ENCODE measurements at places on chromosomes 5 and 9.

GRCh38 chr9:98795295-98795955, 930 bp downstream of the ANKS6 start:
- no peak for DNase-seq

DNA sequence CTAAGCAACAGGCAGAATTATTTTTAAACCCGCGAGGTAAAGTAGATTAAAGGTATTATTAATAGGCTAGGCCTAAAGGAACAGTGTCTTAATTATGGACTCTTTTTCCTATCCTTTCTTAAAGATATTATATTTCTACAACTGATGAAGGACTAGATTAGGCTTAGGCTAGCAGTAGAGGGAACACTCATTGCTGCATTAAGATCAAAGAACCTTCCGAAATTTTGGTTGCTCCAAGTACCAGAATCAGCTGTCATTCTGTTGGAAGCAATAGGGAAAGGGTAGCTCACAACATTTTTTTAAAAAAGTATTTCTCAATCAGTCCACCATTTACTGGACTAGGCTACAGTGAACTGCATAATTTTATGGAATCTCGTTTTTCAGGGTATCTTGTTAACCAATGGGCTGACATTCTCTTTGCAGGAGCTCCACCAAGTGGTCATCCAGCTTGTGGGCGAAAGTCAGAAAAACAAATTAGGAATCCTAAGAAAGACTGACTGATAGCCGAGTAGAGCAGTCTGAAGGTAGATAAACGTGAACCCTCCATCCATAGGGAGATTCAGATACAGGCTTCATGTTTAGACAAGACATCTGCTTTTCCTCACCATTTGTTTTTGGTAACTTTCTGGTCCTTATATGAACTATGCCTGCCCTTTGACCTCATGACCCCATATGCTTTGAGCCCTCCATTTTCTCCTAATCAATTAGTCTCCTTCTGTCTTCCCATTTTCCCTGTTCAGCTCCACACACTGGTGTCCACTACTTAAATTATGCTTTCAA, 103.6 kb upstream of the CHD1 start:
- DNase-seq: peak; percentile 56

DNA sequence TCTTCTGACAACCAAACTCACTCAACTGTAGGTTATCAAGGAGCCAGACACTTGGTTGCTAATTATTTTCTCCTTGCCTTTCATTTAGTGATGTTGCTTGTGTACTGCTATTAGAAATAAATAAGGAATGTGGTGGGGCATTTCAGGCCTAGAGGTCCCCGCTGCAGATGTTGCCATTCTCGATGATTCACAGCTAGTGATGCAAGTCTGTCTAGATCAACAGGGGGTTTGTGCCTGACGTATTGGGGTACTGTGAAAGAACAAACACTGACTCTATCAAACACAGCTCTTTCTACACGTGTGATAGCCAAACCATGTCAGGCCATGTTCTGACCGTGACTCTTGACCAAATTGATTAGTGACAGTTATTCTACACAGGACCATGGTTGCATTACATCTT, 144.7 kb downstream of the OSTF1 start:
- no peak for DNase-seq

- peak; percentile 16 for DNase-seq
Measured at GRCh38 chr9:124513376-124513994, 6.3 kb upstream of the NR5A1 start.

- no peak for DNase-seq
Measured at GRCh38 chr9:7433508-7434292, 365.9 kb downstream of the DMAC1 start.

DNA sequence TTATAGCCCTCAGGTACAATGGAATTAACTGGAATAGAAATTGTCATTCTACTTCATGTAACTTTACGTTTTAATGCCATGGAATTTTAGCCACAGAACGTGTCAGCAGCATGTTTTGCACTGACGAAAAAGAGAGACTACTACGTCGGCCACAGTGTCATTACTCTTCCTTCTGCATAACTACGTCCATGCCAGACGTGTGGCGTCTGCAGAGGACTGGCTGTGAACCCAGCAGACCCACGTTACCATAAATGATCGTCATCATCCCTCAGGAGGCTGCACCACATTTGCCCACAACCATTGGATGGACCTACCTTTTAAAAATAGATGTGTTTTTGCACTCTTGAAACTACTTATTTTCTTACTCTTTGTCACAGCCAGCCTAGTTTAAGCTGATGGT, 63.8 kb upstream of the ATG10 start:
- no peak for DNase-seq

GRCh38 chr5:25891691-25892090, 1146.7 kb downstream of the CDH9 start:
- DNase-seq: no peak

GRCh38 chr5:43042626-43043399, 2.7 kb upstream of the ANXA2R start:
- DNase-seq: peak; percentile 87

DNA sequence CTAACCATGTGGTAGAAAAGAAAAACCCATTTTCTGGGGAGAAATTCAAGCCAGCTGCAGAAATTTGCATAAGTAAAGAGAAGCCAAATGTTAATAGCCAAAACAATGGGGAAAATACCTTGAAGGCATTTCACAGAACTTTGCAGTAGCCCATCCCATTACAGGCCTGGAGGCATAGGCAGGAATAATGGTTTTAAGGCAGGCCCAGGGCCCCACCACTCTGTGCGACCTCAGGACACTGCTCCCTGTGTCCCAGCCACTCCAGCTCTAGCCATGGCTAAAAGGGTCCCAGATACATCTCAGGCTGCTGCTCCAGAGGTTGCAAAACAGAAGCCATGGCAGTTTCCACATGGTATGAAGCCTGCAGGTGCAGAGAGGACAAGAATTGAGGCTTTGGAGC, 253.3 kb downstream of the CTNND2 start:
- no peak for DNase-seq

GRCh38 chr9:85009251-85009650, 339.7 kb downstream of the NTRK2 start:
- DNase-seq: no peak

GRCh38 chr5:118891252-118891651, 97.1 kb downstream of the DTWD2 start:
- DNase-seq: no peak

DNA sequence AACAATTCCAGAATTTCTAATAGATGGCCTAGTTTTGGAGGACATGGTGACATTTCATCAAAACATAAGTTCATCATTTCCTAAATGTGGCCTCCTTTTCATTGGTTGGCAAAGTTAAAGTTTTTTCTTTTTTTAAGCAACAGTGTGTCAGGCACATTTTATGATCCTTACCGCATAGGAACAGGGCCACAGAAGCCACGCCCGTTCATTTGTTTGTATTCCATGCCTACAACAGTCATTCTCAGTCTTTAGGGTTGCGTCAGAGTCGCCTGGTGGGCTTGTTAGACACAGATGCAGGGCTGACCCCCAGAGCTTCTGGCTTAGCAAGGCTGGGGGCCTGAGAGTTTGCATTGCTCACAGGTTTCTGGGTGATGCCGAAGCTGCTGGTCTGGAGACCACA, 130.2 kb downstream of the HSD17B3 start:
- DNase-seq: no peak

DNA sequence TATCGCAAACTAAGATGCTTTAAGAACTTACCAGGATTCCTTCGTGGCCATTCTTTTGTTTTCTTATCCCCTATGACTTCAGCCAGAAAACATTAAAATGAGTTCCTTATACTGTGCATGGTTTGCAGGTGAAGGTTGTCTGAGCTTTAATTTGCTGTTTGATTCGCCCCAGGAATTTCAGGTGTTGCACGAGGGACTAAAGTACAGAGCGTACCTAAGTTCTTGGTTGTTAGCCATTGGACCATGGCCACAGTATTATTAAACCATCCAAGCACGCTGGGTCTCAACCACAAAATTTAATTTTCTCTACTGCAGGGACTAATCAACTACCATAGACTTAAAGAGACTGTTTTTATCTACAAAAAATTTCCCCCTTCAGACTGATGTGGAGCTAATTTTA, 208.4 kb upstream of the MPDZ start:
- no peak for DNase-seq

- no peak for DNase-seq
Measured at GRCh38 chr5:133154274-133155075, 102.7 kb downstream of the HSPA4 start.

DNA sequence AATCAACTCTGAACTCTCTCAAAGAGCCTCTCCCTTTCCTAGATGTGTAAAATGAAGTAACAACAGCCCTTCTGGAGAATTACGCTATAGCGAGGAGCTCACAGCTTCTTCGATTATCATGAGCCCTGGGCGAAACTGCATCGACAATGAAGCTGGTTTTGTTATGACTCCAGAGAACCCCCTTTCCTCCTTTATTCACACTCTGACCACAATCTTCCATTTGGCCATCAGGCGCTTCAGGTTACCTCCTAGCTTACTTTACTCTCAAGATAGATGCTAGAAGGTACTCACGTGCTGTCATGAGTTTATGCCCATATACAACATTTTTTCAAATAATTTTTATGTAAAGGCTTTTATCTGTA, 362.7 kb upstream of the RFX3 start:
- DNase-seq: no peak

DNA sequence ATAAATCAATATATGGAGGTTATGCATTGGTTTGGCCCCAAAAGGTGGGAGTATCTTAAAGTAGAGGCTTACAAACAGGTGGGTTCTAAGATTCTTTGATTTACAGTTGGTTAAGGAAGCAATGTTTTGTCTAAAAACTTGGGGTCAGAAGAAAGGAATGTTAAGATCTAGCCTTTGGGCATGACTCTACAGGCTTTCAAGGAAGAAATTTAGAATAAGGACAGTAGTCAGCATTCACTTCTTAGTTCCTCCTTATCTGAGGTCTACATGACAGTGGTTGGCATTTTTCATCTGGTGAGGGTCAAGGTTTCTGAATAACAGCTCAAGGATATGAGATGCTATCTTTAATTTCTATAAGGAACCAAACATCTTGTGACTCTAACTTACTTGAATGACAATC, 122.8 kb downstream of the CAMK4 start:
- no peak for DNase-seq

DNA sequence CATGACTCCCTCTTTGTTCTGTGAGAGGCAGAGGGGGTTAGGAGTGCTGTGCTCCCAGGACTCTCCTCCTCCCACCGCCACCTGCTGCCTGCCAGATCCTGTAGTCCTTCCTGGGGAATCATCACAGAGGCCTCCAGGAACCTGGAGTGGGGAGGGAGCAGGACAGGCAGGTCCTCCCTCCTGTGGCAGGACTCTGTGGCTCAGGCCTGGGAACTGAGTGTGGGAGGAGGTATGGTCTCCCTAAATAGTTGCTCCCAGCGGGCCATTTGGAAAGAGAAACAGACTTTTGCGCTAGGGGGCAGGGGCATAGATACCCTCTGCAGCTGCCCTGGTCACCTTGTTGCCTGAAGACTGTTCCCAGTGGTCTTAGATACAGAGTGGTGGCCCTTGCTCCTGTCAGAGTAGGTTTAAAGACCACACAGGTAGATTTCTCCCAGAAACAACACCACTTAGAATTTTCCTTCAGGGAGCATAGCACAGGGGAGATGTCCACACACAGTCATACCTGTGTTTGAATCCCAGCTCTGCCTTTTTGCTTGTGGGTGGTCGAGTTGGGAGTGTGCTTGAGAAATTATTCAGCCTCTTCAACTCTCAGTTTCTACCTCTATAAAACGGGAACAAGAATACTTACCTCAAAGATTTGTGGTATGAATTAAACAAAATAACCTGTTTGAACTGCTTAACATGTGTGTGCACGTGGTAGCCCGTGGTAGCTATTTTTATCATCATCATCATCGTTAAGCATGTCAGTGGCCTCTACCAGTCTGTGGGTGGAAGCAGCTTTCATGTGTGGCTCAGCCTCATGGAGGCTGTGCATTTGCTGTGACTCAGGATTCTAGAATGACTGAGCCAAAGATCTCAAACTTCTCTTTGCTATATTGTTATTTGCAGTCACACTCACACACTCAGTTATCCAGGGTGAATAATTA, 55.8 kb downstream of the SLC22A5 start:
- peak; percentile 84 for DNase-seq

GRCh38 chr9:74887041-74887980, at the start of gene TRPM6:
Gene TRPM6 (minus strand): TSS chr9:74887921. CDS start chr9:74887856, 65 bp downstream.
- DNase-seq: no peak

DNA sequence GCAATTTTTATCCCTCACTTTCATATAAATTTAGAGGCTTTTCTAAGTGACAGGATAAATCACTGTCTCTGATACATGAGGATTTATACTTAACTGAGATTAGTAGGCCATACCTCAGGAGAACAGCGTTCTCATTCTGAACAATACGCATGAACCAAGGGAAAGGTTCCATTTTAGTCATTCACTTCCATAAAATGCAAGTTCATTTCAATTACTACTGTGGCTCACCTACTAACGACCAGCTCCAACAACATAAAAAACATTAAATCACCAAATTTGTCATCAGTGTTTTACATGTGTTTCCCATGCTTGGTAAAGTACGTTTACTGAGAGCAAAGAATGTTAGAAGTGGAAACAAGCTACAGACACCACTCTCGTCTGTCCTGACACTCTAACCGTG, 67.4 kb downstream of the EFNA5 start:
- no peak for DNase-seq

DNA sequence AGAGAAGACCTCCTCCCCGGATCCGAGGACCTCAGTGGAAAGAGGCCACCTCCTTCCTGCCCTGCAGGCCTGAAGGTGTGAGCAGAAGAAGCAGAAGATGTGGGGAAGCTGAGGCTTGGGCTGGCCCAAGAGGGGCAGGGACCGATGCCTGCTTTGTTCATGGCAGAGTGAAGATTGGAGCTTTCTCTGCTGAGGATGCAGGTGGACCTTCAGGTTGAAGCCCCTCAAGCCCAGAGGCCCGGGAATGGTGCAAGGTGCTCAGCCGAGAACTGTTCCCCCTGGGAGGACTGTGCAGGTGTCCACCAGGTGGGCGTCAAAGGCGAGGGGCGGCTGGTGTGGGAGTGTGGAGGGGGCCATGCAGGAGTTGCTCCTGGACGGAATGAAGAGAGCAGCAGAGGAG, 277.9 kb upstream of the IRX2 start:
- no peak for DNase-seq

DNA sequence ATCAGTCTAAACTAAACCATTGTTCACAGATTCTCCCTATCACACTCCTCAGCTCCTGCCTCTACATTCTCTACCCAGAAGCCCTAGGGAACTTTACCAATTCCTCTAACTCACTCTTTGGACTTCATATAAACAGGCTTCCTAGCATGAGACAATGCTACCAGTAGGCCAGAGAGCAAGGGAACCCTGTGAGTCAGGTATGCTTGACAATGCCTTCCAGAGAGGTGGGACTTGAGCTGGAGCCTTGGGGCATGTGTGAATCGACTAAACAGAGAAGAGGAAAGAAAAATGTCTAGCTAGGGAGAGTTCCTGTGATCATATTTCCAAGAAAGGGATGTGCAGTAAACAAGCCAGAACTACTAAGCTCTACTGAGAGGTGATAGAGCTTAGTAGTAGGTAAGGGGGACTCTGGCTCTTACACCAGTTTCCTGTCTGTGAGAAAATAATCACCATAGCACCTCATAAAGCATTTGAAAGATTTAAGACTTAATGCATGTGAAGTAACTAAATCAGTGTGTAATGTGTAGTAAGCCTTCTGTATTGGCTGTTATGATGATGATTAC, 6.4 kb upstream of the RFK start:
- DNase-seq: no peak

GRCh38 chr9:12666813-12667212, 26.4 kb upstream of the TYRP1 start:
- no peak for DNase-seq

GRCh38 chr9:31799953-31800609, 584.4 kb upstream of the ACO1 start:
- DNase-seq: peak; percentile 14

- DNase-seq: no peak
Measured at GRCh38 chr5:76000582-76000981, 82.6 kb upstream of the SV2C start.

GRCh38 chr9:120928483-120929228, 2.1 kb upstream of the TRAF1 start:
- peak; percentile 87 for DNase-seq

- no peak for DNase-seq
Measured at GRCh38 chr5:179378441-179379271, 33.4 kb upstream of the ADAMTS2 start.

All from OCI-LY7 (cell line).